ENCODE measurements at places on chromosomes 7 and 10.

- peak; percentile 75 for DNase-seq
Observed at GRCh38 chr7:83936056-83936708, 258.4 kb downstream of the SEMA3A start.

- DNase-seq: no peak
Observed at GRCh38 chr10:15368101-15368855, 2.8 kb downstream of the FAM171A1 start.

DNA sequence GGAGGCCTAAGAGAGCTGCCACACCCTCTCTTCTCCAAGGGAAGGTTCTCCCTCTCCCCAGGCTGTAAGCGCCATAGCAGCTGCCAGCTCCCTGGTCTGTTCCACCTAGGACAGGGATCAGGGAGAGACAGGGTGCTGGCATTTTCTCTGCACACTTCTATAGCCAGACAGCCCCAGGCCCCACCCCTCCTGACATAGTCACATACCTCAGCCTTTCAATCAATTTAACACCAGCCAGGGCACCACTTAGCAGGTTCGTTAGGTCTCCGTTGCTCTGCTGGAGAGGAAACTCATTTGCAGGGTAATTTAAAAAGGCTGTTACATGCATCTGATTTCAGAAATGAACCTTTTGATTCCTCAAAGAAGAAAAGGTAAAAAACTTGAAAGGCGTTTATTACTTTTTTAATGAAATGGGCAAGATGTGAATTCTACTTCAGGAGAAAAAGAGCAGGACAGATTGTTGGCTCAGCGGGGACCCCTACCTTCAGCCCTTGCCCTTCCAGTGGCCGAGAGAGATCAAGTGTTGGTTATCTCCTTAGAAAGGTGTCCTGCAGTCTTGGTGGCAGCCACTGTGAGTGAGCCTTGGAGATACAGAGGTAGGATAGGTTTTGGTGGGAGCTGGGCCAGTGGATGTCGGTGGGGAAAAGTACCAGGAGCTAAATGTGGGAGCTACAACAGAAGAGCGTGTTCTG, 180.5 kb upstream of the GALNT17 start:
- no peak for DNase-seq

DNA sequence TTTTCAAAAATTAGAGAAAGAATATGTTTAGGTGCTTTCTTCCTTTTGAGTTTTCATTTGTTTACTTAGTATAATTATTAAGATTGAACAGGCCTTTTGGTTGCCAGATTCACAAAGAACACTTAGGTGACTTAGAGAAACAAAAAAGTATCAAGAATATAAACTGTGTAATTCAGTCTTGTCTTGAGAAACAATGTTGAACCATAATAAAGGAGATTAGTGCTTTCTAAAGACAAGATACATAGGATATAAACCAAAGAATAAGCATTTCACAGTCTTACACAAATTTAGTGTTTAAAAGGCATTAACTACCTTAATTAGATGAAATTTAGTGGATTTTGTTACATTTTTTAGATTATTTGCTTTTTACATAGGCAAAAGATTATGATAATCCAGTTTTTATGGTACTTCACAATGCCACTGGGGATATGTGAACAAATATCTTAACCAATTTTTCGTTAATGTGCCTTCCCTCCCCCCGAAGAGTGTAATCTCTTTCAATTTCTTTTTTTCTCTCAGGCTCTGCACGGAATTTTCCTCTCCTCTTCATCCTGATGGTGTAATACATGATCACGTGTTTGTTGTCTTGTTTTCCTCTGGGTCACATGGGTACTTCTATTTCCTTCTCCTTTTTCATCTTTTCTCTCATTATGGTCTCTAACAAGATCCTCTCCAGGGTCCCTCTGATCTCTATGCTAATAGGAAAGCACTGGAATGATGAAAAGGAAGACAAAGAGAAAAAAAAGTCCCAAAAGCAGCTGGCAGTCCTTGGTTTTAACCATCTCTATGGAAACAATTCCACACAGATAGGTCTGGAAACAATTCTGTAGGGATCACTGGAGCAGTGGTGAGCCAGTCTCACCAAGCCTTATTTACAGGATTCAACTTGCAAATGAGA, 3.7 kb upstream of the HNRNPH3 start:
- peak; percentile 83 for DNase-seq

DNA sequence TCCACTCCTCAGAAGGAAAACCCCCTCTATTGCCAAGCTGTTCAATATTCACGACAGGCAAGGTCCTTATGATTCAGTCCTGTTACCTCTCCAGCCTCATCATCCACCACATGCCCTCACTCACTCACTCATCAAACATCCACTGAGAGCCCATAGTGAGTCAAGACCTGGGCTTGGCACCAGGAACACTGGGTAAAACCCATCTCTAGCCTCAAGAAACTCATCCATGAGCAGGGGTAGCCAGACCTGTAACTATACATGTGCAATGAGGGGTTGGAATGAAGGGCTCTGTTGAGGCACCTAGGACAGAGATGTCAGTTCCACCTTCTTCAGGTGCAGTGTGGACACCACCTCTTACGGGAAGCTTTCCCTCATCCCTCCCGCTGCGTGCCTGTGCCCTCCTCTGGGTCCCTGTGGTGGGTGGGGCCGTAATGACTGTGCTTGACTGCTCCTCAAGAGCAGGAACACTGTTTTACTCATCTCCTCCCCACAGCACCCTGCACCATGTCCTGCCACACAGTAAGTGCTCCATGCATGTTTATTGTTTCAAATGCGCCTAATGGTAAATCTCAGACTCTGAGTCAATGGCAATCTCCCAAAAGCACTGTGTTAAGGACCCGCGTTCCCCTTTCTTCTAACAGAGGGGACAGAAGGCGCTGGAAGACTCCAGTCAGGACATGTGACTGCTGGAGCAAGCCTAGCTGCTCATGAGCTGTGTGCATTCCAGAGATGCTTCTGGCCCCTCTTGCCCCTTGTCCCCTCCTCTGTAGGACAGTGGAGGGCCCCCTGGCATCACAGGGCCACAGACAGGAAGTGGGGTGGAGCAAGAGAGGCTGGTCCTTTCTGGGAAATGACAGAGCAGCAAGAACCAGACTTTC, 95.4 kb downstream of the HIPK2 start:
- peak; percentile 89 for DNase-seq

DNA sequence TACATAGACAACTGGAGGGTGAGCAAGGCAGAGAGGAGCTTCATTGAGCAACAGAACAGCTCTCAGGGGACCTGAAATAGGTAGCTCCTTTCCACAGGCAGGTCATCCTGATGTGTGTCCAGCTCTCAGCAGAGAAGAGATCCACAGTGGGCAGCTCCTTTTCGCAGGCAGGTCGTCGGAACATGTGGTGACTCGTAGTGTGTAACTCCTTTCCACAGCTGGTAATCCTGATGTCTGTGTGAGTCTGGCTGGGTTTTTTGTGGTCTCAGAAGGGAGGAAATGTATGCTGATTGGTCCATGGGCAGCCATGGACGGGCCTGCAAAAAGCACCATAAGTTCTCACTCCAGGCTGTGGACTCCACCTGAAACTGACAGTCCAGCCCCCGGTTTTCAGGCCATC, 24.4 kb upstream of the TES start:
- peak; percentile 48 for DNase-seq

DNA sequence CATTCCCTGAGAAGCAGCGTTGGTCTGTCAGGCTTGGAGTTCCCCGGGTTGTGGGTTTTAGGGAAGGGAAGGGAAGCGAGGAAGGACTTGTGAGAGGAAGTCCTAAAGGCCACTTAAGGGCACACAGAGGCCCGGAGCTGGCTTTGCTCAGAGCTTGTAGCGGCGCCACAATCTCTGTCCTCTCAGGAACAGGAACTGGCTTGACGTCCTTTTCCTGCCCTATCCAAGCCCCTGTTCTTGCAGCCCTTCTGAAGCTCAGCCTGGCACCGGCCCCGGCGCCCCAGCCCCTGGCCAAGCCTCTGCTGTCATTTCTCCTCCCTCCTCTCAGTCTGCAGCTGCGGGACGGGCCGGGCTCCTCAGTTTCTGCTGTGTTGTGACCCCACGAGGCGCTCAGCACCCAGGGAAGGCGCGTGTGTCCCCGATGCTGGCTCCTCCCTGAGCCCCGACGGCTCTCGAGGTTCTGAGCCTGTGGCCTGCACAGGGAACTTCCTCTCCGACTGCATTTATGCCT, at the start of gene GIMAP8:
TSS of gene GIMAP8 (plus strand) at position 140 of the 511 bp plus-strand sequence. CDS start 16,069 bp downstream, outside the sequence.
- DNase-seq: no peak

GRCh38 chr7:42233695-42234331, 3.2 kb downstream of the GLI3 start:
- no peak for DNase-seq

GRCh38 chr10:11643039-11643438, 31.6 kb upstream of the USP6NL start:
- no peak for DNase-seq

All from LHCN-M2 (cell line).